ENCODE measurements at places on chromosomes 7 and 10.

DNA sequence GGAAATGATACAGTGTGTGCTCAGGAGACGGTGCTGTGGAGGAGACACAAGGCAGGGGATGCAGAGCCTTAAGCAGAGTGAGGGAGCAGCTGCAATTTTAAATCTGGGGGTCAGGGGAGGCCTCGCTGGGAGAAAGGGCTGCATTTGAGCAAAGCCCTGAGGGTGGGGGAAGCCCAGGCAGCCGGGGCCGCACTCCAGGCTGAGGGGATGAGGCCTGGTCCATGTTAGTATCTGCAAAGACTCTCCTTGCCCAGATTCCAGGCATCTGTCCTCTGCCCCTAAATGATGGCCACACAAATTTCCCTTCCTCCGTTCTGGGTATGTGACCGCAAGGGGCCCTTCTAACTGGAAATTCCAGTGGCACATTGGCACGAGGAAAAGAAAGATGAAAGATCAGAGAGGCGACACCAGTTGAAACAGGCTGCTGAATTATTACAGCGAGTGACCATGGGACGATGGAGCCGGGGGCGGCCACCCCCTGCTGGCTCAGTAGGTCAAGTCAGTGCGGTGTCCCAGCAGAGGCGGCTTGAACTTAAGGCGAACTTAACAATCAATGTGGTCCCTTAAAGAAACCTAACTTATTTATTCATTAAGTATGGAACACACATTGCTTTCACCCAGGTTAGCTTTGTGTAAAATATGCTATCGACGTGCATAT lies 62.3 kb upstream of the KAT6B start:
- DNase-seq: no peak

GRCh38 chr10:52313933-52314821 lies at the start of gene DKK1:
Gene DKK1, plus strand, starts transcription at chr10:52314281. Its CDS starts 154 bp downstream, at chr10:52314435.
- DNase-seq: no peak

DNA sequence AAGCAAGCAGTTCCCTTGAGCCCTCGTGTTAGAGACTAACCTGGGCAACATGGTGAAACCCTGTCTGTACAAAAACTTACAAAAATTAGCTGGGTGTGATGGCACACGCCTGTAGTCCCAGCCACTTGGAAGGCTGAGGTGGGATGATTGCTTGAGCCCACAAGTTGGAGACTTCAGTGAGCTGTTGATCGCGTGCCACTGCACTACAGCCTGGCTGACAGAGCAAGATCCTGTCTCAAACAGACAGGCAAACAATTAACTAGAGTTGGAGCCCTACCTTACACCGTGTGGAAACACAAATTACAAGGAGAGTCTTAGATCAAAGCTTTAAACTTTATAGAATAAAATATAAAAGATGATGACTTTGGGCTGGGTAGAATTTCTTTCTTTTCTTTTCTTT lies 219.5 kb downstream of the CUX1 start:
- no peak for DNase-seq

DNA sequence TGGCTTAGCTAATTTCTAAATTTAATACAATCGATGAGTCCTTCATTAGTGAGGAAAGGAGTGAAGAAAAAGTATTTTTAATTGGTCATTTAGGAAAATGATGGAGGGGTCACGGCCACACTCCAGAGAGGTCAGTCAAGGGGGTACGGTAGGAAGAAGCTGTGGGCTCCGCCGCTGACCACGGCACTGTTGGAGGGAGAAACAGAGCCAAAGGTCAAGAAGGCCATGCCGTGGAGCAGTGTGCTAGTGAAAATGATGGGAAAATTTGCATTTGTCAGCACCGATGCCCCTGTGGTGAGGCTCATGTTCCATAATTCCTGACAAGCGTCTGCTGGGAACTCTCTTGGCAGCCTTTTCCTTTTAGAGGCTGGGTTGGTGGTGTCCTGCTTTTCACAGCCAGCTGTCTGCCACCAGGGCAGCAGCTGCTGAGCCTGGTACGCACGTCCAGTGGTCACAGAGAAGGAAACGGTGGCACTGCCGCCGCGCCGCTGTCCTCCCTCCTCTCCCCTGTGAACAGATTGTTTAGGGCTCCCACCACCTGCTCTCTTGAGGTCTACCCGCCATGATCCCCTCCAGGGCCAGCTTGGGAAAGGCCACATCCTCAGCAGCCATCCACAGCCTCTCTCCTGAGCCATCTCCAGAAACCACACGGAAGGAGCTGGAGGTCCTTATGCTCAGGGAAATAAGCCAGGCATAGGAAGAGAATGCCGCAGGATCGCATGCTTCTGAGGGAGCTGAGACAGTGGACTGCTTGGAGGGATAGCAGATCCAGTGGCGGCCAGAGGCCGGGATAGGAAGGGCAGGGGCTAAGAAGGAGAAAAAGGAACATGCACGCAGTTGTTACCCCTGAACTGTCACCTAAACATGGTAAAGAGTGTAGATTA lies 263.7 kb upstream of the PPP2R2D start:
- no peak for DNase-seq

- no peak for DNase-seq
Observed at GRCh38 chr10:79460687-79461086, 15.3 kb upstream of the ZCCHC24 start.
